Activated CD4-positive, CD25-positive, alpha-beta regulatory T cell treated with anti-CD3 and anti-CD28 coated beads, Interleukin-2, amount 50 U/mL, for 24 hours (primary cell): ENCODE measurements at places on chromosomes 1 and 21.

GRCh38 chr1:180173952-180174351 lies 19.3 kb downstream of the QSOX1 start:
- ATAC-seq: no peak

DNA sequence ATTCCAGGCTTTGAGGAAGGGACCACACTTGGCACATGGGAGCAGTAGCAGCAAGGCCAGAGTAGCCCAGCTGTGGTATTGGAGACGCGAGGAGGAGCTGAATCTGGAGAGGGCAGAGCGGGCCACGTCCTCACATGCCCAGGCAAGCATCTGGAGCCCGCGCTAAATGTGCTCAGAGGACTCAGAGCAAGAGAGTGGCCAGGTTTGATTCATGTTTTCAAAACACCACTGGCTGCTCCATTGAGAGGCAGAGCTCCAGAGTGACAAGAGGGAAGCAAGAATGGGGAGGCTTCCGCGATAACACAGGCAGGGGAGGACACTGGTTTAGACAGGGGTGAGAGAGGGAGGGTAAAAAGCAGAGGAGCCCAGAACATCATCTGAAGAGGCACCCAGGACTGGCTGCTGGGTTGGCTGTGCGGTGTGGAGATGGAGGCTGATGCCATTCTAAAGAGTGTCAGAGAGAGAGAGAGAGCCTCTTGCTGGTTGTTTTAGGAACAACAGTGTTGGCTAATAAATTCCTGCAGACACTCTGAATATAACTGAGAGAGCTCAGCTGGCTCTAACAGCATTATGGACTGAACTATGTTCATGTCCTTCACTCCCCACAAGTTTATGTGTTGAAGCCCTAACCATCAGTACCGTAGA lies 32.3 kb downstream of the RCAN1 start:
- no peak for ATAC-seq

DNA sequence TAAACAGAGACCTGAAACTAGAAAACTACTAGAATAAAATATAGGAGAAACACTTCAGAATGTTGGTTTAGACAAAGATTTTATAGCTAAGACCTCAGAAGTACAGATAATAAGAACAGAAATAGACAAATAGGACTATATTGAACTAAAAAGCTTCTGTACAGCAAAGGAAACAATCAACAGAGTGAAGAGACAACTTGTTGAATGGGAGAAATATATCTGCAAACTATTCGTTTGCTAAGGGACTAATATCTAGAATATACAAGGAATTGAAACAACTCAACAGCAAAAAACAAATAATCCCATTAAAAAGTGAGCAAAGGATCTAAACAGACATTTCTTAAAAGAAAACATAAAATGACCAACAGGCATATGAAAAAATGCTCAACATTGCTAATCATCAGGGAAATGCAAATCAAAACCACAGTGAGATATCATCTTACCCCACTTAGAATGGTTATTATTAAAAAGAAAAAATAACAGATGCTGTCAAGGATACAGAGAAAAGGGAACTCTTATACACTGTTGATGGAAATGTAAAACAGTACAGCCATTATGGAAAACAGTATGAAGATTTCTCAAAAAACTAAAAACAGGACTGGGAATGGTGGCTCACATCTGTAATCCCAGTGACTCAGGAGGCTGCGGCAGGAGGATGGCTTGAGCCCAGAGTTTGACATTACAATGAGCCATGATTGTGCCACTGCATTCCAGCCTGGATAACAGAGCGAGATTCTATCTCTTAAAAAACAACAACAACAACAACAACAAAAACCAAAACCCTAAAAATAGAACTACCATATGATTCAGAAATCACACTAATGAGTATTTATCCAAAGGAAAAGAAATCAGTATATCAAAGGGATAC lies 37.3 kb upstream of the ZSWIM5 start:
- ATAC-seq: no peak

- no peak for ATAC-seq
Observed at GRCh38 chr1:158564608-158565007, 5.8 kb downstream of the OR6P1 start.

GRCh38 chr1:98104289-98104688 lies 183.5 kb upstream of the DPYD start:
- ATAC-seq: no peak

DNA sequence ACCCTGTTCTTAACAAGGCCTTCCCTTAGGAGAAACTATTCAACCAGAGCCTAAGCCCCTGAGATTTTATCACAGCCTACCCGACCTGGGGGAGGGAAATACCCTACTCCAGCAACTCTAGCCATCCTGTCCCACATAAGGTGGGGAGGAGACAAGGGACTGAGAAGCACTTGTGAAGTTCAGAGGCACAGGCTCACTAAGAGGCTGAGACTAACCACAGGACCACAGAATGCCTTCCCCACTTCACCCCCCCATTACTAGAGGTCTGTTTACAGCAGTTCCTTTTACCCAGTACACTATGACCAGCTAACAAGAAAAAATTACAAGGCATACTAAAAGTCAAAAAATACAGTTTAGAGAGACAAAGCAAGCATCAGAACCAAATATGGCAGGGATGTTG lies 86.8 kb downstream of the TEX35 start:
- no peak for ATAC-seq
